GM06990 (cell line): ENCODE measurements at places on chromosomes 11 and 22.

DNA sequence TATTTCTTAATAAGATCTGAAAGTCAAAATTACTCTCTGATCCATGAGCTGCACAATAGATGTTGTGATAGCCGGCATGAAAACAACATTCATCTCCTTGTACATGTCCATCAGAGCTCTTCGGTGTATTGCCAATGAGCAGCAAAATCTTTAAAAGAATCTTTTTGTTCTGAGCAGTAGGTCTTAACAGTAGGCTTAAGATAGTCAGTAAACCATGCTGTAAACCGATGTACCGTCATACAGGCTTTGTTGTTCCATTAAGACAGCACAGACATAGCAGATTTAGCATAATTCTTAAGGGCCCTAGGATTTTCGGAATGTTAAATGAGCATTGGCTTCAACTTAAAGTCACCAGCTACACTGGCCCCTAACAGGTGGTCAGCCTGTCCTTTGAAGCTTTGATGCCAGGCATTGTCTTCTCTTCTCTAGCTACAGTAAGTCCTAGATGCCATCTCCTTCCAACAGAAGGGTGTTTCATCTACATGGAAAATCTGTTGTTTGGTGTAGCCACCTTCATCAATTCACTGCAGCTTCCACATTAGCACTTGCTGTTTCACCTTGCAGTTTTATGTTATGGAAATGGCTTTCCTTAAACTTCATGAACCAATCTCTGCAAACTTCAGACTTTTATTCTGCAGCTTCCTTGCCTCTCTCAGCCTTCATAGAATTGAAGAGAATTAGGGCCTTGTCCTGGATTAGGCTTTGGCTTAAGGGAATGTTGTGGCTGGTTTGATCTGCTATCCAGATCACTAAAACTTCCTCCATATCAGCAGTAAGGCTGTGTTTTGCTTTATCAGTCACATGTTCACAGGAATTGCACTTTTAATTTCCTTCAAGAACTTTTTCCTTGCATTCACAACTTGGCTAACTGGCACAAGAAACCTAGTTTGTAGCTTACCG, 28.4 kb downstream of the RRP8 start:
- DNase-seq = no peak

DNA sequence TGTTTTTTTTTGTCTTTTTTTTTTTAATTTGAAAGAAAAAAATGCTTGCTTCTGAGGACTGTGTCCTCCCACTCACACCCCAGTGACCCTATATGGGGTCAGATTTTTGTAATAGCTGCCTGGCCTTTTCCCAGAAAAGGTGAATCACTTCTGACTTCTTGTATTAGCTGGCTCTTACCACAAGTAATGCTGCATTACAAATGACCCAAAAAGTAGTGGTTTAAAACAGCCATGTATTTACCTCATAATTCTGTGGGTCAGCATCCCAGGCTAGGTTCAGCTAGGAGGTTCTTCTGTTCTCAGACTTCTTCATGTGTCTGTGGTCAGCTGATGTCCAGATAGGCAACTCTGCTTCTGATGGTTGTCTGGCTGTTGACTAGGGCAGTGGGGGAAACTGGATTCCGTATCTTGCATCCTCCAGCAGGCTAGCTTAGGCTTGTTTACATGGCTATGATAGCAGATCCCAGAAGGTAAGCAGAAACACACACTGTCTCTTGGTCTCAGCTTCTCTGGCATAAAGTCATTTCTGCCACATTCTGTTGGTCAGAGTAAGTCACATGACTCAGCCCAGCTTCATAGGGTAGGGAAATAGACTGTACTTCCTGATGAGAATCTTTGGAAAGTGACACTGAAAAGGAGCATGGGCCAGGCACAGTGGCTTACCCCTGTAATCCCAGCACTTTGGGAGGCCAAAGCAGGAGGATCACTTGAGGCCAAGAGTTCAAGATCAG, 19.5 kb downstream of the LHFPL7 start:
- no peak for DNase-seq

- no peak for DNase-seq
Measured at GRCh38 chr11:59154610-59155009, 12.0 kb downstream of the FAM111A start.

DNA sequence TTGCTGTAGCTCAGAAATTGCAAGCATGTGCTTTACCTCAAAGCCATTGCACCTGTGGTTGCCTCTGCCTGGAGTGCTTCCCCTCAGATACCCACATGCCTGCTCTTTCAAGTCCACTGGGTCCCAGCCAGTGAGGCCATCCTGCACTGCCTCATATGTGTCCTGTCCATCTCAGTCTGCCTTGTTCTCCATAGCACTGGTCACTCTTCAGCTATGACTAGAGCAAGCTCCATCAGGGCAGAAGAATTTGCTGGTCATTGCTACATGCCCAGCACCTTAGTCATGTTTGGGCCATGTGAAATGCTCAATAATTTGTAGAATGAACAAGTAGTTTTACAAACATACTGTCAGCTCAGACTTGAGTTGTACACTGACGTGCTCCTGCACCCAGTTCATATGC, 64.4 kb upstream of the HORMAD2 start:
- DNase-seq = no peak

GRCh38 chr11:104060004-104060794, 23.8 kb downstream of the DDI1 start:
- no peak for DNase-seq

- no peak for DNase-seq
Measured at GRCh38 chr22:39240831-39241793, 3.7 kb downstream of the PDGFB start.

DNA sequence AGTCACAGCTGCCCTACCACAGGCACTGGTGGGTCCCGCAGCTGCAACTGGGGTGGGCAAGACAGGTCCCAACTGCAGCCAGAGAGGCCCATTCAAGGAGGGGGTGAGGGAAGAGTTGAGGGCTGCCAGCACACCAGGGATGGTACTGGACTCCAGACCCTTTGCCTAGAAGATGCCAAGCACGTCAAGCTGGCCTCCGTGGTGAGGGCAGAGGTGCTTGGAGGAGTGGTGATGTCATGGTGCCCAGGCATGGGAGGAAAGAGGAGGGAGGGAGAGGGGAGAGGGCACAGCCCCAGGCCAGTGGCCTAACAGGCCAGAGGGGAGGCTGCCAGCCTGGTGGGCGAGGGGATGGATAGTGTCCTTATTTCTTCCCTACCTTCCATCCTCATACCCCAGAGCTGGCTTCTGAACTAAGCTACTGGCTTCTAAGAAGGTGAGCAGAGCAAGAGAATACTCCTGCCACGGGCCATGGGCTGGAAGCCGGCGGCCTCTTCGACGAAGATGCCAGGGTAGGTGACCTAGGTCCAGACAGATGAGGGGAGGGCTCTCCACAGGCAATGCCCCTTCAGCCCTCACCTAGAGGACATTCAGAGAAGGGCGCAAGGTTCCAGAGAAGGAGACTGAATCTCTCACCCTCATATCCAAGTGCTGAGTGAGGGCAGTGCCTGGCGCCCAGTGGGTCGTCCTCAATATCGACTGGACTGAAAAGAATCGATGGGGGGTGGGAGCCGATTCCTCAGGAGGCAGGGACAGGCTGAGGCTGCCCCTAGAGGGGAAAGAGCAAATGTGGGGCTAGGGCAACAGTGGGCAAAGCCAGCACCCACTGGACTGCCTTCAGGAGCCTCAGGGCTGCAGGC, 1.8 kb downstream of the SYT7 start:
- no peak for DNase-seq

- DNase-seq = no peak
Measured at GRCh38 chr11:35367491-35367890, 51.9 kb downstream of the SLC1A2 start.

- DNase-seq = no peak
Measured at GRCh38 chr11:11786771-11787170, 55.0 kb upstream of the USP47 start.

- DNase-seq = no peak
Measured at GRCh38 chr11:17406082-17406817, 17.8 kb upstream of the KCNJ11 start.

- no peak for DNase-seq
Measured at GRCh38 chr11:64265176-64266160, 14.1 kb downstream of the PLCB3 start.

DNA sequence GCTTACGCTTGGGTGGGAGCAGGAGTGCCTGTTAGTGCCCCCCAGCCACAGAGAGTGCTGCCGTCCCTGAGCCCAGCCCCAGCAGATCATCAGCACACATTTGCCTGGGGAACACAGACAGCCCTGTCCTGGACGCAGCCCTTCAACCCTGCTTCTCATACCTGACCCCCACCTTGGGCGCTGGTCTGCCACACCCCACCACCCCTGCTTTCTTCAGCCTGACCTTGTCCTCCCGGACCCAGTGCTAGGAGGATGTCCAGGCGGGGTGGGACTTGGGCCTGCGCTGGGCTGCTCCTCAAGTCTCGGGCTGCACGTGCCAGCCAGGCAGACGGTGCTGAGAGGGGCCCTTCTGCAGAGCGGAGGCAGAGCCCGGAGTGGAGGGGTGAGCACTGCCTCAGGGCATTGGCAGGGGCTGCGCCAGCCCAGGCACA, 119.2 kb downstream of the KCNQ1OT1 start:
- DNase-seq = no peak

DNA sequence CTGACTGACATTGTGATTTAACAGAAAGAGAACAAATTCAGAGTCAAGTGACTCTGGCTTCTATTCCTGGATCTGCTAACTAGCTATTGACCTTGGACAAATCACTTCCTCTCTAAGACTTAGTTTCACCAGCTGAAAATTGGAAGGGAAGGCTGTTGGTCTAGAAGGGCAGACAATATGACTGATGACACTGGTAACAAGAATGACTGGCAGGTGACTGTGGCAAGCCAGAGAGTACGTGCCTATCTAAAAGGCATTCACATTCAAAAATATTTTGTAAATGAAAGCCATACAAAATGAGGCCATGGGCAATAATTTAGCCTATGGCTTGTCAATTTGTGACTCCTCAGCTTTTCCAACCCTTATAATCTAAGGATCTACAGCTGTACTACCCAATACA, 23.5 kb downstream of the SERGEF start:
- no peak for DNase-seq

DNA sequence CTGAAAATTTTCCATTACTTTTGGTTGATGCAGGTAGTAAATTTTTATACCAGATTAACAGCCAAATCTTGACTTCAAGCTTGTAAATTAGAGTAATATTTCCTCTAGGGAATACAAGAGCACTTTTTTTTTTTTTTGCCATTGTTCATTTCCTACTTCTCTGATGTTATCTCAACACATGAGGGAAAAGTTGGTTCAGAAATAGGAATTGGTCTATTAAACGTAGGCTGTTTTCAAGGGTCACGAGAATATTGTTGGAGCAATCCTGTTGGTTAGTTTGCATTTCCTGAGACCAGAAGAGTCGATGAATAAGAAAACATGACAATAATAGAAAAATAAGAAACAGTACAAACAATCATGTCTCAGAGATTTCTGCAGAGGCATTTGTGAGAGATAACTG, 453.9 kb upstream of the CCDC179 start:
- DNase-seq = no peak

- no peak for DNase-seq
Measured at GRCh38 chr22:45064313-45065278, 54.8 kb upstream of the PHF21B start.

DNA sequence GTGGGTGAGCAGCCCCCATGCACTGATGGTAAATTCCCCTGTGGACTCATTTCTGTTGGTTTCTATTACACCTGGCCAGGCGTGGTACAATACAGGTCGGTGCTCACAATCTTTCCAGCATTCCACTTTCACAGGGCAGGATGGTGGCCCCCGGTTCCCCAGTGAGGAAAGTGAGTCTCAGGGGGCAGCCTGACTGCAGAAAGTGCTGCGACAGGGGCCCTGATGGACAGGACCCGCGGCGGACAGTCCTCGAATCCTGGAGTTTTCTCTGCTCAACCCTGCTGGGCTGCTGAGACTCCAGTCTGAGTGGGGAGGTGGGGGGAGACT, 3.1 kb upstream of the PGGHG start:
- DNase-seq = no peak

DNA sequence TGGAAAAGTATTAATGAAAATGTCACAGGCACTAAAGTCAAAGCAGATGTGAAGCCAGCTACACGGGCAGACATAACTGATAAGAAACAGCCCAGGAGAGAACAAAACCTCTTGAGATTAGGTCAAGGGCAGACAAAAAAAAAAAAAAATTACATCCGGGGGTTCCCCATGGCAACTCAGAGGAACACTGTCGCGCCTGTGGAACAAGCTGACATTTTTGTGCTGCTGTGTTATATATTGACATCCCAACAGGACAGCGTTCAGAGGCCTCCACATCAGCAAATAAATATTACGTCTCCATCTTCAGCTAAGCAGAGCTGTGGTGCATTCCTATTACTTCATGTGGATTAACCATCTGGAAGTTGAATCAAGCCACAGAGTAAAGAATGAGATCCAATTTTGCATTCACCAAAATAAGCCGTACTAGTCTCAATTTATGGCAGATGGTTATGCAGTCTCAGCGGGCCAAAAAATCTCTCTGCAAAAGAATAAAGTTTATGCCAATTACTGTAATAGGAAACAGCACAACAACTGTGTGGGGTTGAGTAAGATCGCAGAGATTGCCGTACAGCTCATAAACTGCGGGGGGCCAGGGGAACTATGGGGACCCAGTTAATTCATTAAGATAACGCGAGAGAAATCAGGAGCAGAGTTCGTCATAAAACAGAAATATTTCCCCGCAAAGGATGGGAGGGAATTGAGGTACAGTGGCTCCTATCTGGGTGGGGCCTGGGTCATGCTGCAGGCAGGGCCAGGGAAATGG, 41.3 kb upstream of the MN1 start:
- no peak for DNase-seq

GRCh38 chr11:2382936-2383851, 6.1 kb downstream of the CD81 start:
- DNase-seq = no peak

- DNase-seq = no peak
Measured at GRCh38 chr22:38494498-38494897, 11.6 kb downstream of the DDX17 start.

DNA sequence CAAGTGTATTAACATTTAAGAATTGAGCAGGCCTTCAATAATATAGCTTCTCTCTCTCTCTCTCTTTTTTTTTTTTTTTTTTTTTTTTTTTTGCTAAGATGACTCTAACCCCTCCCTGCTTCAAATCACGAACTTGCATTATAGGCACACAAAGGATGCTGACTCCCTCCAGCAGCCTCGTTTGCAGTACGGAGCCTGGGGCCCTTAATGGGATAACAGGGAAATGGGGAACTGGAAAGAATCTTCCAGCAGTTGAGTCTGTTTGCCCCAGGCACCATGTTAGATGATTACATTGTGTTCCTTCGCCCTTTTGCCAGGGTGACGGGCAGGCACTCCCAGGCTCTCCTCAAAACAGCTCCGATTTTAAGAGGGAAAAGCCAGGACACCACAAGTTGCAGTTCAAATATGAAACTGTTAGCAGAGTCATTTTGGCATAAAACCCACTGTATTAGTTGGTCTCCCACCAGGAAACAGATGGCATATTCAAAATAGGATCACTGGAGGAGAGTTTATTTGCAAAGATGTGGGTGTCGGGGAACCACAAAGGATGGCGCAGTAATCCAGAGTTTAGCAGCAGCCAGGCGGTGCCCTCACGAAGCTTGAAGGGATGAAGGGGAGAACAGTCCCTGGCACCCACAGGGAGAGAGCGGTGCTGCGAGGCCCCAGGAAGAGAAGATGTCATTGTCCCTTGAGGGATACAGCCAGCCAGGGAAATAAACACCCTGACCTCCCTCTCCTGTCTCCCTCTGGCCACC, 26.5 kb upstream of the TREH start:
- no peak for DNase-seq
